Activated CD4-positive, alpha-beta memory T cell treated with anti-CD3 and anti-CD28 coated beads for 36 hours (primary cell): ENCODE measurements at places on chromosomes 16 and 17.

DNA sequence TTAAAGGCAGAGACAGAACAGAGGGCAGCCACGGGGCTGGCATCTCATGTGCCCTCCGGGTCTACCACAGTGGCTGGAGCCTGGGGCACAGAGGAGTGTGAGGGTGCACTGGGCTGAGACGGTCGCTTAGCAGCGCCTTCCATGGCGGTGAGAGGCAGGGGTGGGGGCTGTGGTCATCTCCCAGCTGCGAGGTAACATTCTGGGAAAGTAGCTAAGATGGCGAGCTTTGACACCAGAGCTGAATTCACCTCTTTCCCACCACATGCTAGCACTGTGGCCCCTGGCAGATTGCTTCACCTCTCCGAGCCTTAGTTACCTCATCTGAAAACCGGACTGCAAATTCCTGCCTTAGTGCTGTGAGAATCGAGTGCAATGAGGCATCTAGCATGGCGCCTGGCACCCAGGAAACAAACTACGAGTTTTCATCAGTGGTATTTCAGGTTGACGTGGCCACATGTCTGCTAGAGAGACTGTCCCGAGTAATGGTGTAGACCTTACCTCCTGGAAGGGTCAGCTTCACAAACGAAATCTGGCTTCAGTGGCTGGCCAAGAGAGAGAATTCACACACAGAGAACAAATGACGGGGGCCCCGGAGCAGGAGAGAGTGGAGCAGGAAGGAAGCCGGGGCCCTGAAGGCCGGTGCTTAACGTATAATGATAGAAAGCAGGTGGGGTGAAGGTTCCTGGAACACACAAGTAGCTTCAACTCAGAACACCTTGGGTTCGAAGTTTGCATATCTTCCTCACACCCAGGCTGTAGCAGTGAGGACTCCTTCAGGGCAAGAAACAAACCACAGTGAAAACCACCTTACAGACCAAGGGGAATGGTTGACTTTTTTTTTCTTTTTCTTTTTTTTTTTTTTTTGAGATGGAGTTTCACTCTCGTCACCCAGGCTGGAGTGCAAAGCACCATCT, 63.9 kb upstream of the RPH3AL start:
- peak; percentile 77 for DNase-seq

DNA sequence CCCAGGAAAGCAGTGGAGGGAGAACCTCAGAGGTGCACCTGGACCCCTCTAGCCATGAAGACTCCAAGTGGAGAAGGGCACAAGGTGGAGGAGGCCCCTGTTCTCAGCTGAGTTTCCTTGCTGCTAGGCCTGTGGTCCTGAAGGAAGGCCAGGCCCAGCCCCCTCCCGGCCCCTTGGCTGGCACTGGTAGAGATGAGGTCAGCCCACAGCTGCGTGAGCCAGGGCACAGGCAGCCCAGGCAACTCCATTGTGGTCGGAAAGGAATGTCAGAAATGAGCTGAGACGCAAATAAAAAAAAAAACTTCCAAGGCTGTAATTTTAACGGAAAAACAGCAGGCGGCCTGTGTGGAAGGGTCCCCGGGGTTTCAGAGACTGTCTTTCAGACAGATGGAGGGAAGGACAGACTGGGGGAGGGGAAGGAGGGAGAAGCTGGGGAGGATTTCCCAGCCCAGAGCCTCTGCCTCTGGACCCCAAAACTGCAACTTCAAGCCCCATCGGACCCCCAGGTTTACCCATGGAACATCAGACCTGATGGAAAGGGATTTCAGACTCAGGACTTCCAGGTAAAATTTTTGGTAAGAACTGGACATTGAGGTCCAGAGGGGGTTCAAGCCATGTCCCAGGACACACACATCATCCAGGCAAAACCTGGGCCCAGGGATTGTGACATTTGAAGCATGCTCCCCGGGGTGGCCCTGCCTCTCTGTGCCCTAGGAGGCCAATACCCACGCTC, 25.6 kb upstream of the MRPS23 start:
- no peak for DNase-seq

DNA sequence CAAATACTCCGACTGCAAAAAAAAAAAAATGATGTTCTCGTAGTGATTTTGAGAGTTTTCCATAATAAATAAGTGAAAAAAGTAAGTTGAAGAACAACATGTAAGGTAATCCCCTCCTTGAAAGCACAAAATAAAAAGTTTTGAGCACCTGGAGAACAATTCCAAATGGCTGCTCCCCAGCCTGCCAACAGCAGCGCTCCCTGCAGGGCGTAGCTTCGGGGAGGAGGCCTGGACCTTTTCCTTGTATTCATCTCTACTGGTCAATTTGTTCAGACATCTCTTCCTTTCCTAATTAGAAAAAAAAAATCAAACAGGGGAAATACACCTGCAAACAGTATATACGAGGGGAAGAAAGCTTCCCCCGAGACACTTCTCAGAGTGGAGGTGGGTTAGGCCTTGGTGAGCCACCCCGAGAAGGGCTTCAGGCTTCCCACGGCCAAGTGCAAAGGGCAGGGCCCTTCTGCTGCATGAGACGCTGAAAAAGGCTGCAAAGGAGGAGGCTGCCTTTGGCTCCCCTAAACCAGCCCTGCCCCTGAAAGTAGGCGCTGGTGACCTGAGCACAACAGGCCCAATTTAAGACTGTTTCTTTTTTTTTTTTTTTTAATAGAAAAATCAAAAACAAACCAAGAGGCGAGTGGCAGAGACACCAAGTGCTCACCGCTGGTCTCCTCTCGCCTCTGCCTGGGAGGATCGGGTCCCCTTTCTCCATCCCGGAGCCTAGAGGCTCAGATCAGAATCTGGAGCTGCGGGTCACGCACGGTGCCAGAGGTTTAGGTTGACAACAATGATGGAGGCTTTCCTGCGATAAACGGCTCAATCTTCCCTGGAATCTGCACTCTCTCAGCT, 193.1 kb upstream of the FOXF1 start:
- DNase-seq: no peak

- DNase-seq: peak; percentile 49
These were observed 613 bp downstream of the ECI1 start for GRCh38 chr16:2250652-2251295.

- DNase-seq: no peak
These were observed 8.9 kb downstream of the CORO6 start for GRCh38 chr17:29613856-29614255.
